ENCODE measurements at places on chromosomes 1 and 21. TPM values are rescaled to one million over a fixed set of nuclear protein-coding genes. Genes with fewer than 3 reads are reported as not detected.
A peak's percentile ranks its signal among the peaks of the same experiment; 100 is the strongest.

DNA sequence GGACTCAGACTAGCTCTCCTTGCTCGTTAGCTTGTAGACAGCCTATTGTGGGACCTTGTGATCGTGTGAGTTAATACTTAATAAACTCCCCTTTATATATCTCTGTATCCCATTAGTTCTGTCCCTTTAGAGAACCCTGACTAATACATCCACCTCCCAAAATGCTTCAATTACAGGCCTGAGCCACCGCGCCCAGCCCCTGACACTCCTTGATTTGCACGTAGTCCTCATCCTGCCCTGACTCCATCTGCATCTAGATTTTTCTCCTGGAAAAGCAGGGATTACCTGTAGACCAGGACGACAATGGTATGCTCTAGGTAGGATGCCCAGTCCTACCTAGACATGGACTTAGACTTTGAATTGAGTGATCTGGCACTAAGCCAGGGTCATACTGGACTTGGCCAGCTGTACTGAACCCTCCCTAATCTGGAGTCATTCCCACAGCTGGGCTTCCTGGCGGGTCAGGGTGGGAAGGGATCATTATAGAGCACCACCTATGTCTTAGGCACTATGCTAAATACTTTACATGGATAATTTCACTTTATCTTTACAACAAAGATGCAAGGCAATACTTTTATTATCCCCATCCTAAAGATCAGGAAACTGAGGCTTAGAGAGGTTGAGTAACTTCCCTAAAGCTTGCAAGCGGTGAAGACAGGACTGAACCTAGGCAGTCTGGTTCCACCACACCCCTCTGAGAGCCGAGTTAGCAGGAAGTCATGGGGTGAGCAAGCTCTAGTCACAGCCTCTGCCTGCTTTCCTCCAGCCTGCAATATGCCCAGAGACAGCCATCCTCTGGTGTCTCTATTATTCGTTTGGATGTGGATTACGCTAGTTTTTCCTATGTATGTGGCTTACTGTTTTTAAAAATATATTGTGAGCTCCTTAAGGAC, 89.4 kb downstream of the DTL start:
- peak; percentile 21 for DNase-seq

- no peak for DNase-seq
Observed at GRCh38 chr1:183710734-183711133, 57.6 kb upstream of the APOBEC4 start.

GRCh38 chr1:85581802-85582686, 1.5 kb downstream of the CCN1 start:
- peak; percentile 88 for DNase-seq

DNA sequence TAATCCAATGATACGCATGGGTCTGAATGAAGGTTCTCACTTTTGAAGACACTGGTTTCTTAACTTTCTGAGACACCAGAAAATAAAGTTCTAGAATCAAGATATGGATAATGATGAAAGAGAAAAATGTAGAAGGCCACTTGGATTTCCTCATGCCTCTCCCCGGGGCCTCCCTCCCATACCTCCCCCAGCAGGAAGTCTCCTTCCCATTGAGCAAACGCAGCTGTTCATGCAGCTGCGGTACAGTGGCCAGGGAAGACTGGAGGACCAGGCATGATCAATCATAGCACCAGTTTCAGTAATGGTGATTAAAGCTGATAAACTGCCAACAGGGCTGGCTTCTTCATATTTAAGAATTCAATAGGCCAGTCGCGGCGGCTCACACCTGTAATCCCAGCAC, 10.9 kb upstream of the UBR4 start:
- no peak for DNase-seq

GRCh38 chr1:229024528-229025130, 246.3 kb upstream of the RAB4A start:
- peak; percentile 94 for DNase-seq

DNA sequence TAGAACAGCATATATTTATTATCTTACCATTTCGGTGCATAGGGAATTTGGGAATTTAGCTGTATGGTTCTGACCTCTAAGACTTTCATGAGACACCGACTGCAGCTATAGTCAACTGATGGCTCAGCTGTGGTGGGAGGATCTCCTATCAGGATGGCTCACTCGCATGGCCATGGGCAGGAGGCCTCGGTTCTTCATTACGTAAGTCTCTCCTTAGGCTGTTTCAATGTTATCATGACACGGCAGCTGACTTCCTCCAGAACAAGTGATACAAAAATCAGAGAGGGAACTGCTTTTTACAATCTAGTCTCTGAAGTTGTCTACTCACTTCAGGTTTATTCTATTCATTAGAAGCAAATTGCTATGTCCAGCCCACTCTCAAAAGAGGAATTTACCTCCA, 13.3 kb upstream of the CAPN8 start:
- no peak for DNase-seq

GRCh38 chr1:160607011-160607671, 27.8 kb upstream of the CD84 start:
- DNase-seq: peak; percentile 85

DNA sequence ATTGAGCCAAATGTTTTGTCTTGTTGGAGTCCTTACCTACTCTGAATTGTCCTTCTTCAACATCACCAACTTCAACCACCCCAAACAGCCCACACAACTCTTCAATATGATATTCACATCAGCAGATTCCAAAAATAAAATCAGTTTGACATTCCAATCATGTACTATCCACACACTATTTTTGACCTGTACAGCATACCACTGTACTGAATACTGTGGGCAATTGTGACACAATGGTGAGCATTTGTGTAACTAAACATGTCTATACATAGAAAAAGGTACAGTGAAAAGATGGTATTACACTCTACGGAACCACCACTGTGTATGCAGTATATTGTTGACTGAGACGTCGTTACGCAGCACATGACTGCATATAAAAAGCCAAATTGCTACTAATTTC, 223.1 kb downstream of the KCNT2 start:
- DNase-seq: no peak

DNA sequence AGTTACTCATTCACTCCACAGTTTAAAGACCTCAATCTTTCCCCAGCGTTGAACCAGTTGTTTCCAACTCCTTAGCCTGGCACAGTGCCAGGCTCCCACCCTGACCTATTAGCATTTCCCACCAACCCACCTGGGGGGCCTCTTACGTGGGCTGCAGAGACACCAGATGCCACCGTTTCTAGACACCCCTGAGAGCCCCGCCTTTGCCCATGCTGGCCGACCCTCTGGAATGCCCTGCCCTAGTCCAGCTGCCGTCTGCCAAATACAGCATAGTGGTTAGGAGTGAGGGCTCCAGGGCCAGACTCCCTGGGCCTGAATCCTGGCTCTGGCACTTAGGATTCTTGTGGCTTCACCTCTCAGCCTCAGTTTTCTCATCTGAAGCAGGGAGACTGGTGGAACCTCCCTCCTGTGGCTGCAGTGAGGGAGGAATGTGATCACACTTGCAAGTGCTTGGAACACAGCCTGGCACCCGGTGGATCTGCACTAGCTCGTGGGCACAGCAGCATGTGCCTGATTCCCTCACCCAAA, 65.2 kb downstream of the TMCO4 start:
- DNase-seq: peak; percentile 62

DNA sequence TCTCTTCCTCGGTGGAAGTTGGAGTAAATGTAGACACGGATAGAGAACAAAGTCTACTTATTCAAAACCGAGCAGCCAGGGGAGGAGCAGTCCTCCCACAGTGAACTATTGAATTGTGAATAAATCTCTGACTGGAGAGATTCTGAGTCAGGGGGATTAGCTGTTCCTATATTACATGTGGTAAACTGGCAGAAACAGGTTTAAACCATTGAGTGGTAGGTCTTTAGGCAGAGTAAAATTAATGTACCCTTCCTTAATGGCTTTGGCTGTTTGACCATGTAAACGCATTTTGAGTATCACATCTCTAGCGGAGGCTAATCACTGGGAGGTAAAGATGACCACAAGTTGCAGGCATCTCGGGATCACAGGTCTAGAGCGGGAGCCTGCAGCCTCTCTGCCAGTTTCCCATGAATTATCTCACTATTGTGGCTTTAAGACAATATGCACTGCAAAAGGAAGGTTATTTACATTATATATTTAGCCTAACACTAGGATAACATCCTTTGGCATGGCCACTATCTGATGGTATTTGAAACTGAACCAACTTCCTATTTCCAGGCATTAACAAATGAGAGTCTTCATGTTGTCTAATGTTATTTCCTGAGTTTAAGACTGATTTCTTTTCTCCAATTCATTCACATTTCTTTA, 7.9 kb upstream of the DISC1 start:
- DNase-seq: no peak

GRCh38 chr21:44989943-44990780, 50.3 kb downstream of the SLX9 start:
- DNase-seq: no peak

Gene FCRL4
- polyA plus RNA-seq: not detected

Gene TMPRSS15
- polyA plus RNA-seq: not detected

Gene GJB3
- not detected for polyA plus RNA-seq

Gene MYOG
- not detected for polyA plus RNA-seq
